ENCODE measurements at places on chromosomes 4 and X.
A peak's percentile ranks its signal among the peaks of the same experiment; 100 is the strongest.

GRCh38 chrX:53599781-53600396 lies 86.6 kb downstream of the HUWE1 start:
- no peak for DNase-seq

- DNase-seq, result no peak
Observed at GRCh38 chrX:87518504-87518903, 902 bp downstream of the KLHL4 start.

DNA sequence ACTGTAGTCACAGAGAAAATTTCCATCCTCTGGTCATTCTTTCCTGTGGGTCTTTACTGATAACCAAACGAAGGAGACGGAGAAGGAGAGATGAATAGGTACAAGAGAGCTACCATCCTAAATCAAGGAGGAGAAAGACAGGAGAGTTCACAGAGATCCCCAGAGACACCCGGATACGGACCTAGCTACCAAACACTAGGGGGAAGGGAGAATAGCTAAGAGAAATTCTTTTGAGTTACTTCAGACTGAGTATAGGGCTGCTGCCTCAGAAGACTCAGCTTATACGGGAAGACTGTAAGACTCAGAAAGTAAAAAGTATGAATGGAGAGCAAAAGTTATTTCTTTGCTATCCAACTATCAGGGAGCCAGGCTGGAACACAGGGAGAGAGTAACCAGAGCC lies 572.1 kb downstream of the C4orf33 start:
- DNase-seq, result no peak

- DNase-seq, result no peak
Observed at GRCh38 chrX:42248226-42248625, 324.9 kb upstream of the CASK start.

DNA sequence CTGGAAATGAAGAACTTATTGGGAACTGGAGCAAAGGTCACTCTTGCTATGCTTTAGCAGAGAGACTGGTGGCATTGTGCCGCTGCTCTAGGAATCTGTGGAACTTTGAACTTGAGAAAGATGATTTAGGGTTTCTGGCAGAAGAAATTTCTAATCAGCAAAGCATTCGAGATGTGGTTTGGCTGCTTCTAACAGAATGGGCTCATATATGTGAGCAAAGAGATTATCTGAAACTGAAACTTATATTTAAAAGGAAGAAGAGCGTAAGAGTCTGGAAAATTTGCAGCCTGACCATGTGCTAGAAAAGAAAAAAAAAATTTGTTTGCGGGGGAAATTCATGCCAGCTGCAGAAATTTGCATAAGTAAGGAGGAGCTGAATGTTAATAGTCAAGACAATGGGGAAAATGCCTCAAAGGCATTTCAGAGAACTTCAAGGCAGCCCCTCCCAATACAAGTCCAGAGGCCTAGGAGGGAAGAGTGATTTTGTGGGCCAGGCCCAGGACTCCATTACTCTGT lies 35.9 kb upstream of the PAPSS1 start:
- no peak for DNase-seq

DNA sequence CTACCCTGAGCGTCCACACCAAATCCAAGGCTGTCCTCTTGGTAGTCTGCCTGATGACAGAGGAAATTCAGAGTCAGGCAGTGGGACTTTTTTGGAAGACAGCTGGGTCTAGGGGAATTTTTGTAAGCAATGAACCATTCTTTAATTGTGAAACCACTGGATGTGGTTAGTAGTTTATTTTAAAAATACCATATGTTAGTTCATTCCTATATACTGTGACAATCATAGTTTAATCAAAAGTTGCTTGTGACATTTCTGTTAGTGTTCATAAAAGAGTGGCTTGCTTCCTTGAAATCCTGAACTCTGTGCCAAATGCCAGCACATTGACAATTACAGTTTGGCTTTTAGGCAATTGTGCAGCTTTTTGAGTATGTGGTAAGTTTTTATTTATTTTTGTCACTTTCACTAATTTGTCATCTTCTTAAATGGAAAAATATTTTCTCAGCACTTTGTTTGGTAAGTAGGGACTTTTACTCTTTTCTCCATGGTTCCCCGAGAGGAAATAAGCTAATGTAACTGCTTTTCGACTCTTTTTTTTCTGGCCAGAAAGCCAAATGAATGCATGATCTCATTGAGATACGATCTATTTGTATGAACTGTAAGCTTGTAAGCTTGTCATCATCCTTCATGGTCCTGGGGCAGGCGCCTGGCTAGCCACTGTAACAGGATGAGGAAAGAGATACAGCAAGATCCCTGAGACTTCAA lies 72.6 kb upstream of the SLC4A4 start:
- DNase-seq, result no peak

DNA sequence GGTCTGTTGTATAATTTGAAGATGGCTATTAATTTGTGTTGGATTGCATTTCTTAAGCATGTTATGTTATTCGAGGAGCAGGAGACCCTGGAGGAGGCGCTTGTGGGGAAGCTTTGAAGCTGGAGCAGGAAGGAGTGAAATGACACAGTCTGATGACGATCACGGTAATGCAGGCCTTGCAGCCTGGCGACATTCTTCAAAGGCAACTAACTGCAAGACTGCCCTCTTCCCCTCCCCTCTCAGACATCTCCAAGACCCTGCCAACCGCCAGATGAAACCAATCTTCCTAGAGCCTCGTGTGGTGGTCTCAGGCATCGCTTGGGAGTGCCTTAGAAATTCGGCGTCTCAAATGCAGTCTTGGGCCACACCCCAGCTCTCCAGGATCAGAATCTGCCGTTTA lies 16.1 kb downstream of the CLCN4 start:
- no peak for DNase-seq

GRCh38 chrX:40866893-40867292 lies 131.6 kb upstream of the MED14 start:
- DNase-seq, result no peak

DNA sequence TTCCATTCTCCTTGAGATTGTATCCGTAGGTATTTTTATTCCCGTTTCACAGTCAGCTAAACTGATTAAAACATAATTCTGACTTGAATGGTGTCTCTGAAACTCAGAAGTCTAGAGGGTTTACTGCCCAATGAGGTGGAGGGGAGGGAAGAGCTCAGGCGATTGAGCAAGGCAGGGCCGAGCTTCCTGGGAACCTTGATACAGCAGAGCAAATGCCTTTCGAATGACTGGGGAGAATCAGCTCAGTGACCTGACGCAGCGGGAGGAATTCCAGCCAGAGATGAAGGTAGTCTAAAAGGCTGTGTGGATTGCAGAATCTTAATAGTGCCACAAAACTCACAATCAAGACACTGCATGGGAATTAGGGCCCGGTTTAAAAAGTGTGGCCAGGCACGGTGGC lies 233.6 kb downstream of the EVC2 start:
- DNase-seq, result no peak

DNA sequence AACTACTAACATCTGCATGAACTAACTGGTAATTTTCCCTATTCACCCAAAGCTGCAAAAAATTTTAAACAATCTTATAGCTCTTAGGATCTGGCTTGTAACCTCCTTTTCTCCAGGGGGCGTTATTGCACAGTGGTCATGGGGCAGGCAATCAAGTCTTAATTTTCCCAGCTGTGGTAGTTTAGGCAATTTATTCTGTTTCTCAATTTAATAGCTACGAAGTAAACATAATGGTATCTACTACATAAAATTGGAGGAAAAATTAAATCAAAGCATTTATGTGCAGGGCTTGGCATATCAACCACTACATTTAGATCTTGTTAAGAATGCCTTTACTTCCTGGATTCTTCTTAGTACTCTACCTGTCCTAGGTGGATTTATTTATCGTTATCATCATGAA lies 137.4 kb upstream of the GUCY1A1 start:
- no peak for DNase-seq

DNA sequence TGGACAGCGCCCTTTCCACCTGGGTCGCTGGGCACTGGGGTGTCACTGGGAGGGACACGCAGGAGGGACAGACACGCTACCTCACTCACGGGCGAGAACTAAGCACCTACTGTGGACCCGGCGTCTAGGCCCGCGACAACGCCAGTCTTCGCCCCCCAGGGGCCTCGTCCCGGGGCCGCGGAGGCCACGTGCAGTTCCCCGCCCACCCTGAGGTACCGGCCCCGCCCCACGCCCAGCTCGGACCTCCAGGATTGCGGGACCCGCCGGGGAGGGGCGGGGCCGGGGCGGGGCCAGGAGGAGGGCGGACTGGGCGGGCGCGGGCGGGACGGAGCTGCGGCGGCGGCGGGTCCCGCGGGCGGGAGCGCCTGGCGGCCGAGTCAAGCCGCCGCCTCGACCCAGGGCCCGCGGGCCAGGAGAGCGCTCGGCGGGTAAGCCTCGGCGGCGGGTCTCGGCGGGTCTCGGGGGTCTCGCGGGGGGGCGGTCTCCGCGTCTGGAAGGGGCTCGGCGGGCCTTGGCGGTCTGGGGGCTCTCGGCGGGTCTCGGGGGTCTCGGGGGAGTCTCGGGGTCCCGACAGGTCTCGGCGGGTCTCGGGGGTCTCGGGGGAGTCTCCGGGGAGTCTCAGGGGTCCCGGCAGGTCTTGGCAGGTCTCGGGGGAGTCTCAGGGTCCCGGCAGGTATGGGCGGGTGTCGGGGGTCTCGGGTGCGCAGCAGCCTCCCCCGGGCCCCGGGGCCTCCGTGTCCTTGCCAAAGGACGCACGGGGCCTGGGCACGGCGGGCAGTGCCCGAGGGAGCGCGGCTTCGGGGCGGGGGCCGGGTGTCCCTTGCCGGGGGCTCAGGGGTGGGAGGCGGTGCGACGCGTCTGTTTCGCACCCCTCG lies at the start of gene SH3BP2:
Gene SH3BP2, plus strand, starts transcription at position 375 of the 875 bp plus-strand sequence. CDS start 27,533 bp downstream, outside the sequence.
- DNase-seq, result peak; percentile 80

GRCh38 chrX:39869846-39870601 lies 227.7 kb downstream of the BCOR start:
- peak; percentile 83 for DNase-seq

- DNase-seq, result no peak
Observed at GRCh38 chr4:8090744-8091301, 67.8 kb downstream of the ABLIM2 start.

DNA sequence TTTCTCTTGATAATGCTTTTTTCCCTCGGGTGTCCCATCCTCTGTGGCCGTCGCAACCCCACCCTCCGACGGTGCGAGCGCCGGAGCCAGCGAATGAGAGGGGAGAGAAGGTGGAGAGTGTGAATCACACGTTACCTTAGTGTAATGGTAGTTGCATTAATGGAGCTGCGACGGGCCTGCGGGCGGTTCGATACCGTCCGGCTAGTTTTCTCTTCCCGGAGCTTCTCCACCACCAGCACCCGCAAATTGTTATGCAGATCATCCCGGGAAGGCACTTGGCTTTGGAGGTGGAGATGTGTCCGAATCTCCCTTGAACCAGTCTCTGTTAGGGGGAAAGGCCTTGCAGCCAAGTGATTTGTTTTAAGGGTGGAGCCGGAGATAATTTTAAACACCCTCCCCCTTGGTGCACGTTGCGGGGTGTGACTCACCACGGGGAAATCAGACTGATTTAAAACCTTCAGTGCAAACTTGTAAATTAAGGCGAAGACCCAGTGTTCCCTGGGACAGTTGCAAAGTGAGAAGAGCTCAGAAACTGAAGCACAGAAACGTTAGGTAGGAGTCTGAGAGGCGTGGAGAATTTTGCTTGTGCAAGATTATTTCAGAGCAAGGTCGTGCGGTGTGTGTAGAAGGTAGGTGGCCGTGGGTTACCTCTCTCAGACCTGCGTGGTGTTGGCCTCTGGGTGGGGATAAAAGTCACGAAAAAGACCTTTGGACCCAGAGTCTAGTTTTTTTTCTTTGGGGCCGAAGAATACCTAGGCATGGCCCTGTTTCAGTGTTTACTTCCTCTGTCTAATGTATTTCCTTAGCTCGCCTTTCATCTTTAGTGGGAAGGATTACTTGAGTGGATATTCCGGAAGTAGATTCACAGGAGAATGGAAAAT lies 1.3 kb downstream of the AFF1 start:
- DNase-seq, result peak; percentile 83

DNA sequence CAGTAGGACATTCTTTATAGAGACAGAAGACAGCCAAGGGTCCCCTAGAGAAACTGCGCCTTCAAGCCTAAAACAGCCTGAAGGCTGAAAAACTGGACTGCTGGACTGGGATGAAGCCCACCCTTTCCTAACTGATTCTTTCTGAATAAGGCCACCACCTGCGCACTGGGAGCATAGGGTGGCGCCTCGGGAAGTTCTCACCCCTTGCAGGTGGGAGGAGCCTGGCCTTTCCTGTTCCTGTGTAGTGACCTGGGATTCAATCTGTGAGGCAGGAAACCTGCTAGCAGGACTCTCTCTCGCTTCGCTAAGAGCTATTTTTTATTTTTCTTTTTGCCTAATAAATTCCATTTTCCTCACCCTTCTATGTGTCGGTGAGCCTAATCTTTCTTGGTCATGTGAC lies 61.8 kb upstream of the KLHL13 start:
- DNase-seq, result no peak

- DNase-seq, result no peak
Observed at GRCh38 chr4:56235725-56236124, 151.6 kb downstream of the AASDH start.

DNA sequence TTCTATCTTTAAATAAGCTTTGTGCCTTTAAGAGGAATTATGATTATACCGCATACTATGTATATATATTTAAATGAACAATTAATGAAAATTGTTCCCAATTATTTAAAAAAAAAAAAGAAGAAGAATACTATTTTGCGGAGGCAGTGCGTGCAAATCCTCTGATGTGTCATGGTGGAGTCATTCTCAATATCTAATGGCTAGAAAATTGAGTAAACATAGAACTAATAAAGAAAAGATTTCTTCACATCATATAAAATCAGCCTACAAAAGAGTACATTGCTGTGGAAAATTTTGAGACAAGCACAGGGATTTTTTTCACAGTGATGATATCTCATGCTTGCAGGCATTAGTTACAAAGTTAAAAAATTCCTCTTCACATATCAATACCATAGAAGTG lies 2.6 kb upstream of the EREG start:
- DNase-seq, result no peak

- no peak for DNase-seq
Observed at GRCh38 chr4:1170156-1170975, 2.0 kb downstream of the SPON2 start.

DNA sequence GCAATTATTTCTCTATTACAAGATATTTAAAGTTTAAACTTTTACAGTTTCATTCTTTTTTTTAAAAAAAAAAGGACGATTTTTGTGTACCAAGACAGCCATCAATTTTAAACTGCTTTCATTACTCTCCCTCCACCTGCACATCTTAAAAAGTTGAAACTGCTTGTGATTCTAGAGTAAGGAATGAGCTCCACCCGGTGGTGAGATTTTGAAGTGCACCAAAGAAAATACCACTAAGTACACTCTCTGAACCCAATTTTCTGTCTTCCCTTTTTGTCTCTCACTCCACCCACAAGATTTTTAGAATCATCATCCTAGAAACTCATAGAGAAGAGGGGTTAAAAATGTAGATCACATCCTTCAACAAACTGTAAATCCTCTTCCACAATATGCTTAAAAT lies 91.3 kb upstream of the WDR44 start:
- peak; percentile 44 for DNase-seq

- DNase-seq, result no peak
Observed at GRCh38 chrX:51955200-51955599, 61.8 kb downstream of the MAGED1 start.

GRCh38 chr4:74181219-74181618 lies 23.3 kb downstream of the MTHFD2L start:
- DNase-seq, result no peak

GRCh38 chr4:147913137-147913536 lies 181.2 kb downstream of the ARHGAP10 start:
- no peak for DNase-seq

- no peak for DNase-seq
Observed at GRCh38 chr4:41359836-41360213, 103.1 kb downstream of the UCHL1 start.

GRCh38 chrX:119343856-119344255 lies 55.3 kb upstream of the SLC25A43 start:
- no peak for DNase-seq

GRCh38 chr4:187207931-187208330 lies 484.3 kb upstream of the FAT1 start:
- DNase-seq, result no peak

Measured in CD4-positive, alpha-beta T cell treated with Interleukin-6 for 4 hours (primary cell).